CD4-positive, alpha-beta T cell treated with Interleukin-17A for 4 hours (primary cell): ENCODE measurements at places on chromosomes 2 and 18.

GRCh38 chr18:10490401-10491165 is 35.2 kb upstream of the NAPG start:
- peak; percentile 61 for DNase-seq

- no peak for DNase-seq
These were observed 108.7 kb upstream of the HS6ST1 start for GRCh38 chr2:128427413-128427755.

DNA sequence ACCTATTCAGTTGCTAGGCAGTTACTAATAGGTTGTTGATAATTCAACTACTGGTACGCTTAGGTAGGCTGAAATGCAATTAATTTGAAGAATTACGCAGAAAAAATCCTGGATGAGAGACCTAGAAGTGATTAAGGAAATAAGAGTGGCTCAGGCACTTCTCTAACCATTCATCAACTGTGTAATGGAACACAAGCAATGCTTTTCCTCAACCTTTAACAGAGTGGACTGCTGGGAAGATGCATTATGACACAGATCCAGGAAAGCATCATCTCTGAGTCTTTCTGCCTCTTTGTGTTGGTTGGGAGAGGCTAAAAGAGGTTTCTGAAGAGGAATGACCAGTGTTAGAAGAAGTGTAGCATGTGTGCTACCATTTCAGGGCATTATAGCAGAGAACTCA is 992.2 kb downstream of the TSN start:
- DNase-seq: no peak

DNA sequence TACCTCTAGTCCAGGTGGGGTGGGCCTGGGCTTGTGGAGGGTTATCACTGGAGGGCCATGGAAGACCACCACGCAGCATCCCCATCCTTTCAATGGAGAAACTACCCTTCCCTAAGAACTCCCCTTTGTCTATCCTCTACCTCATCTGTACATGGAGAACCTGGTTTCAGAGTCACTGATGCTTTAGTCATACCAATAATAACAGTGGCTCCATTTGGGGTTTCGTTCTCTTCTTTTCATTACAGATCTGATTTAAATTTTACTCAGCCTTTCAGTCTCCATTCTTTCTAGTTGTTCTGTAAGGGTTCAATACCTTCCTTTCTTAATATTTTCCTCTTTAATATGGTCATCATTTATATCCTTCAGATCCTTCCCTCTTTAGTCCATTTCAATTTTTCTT is 54.6 kb upstream of the ZFP36L2 start:
- no peak for DNase-seq

DNA sequence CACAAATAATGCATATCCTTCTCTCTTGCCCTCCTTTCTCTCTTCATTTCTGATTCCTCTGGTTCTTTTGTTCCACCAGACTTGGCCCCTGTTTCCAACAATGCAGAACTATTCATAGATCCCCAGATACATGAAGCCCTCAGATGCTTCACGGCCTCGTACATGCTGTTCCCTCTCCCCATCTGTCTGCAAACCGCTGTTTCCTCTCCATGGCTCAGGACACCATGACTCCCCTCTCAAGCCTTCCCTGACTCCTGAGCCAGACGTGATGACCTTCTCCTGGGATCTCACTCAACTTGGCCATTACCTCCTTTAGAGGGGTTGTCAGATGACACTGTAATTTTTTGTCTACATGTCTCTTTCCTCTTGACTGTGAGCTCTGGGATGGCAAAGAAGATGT is 15.5 kb downstream of the NEB start:
- DNase-seq: no peak

GRCh38 chr2:174012347-174013314 is 47.5 kb upstream of the SP3 start:
- DNase-seq: peak; percentile 53
